ENCODE measurements at places on chromosomes 3 and 15.

DNA sequence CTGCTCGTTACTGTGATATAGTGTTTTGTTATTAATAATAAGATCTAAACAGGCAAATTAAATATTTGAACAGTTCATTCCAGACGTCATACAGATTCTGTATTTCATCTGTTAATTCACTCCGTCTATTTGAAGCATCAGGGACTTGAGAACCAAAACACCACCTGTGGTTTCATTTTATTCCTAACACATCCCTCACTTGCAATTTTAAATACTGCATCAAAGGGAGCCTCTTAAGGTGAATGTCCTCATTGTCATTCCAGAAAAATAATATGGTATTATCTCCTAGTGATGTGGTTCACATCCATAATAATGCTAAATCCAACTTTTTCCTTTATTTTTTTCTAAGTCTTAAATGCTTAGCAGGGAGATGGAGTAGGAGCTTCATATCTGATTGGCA, 1390.9 kb upstream of the CADM2 start:
- no peak for DNase-seq

DNA sequence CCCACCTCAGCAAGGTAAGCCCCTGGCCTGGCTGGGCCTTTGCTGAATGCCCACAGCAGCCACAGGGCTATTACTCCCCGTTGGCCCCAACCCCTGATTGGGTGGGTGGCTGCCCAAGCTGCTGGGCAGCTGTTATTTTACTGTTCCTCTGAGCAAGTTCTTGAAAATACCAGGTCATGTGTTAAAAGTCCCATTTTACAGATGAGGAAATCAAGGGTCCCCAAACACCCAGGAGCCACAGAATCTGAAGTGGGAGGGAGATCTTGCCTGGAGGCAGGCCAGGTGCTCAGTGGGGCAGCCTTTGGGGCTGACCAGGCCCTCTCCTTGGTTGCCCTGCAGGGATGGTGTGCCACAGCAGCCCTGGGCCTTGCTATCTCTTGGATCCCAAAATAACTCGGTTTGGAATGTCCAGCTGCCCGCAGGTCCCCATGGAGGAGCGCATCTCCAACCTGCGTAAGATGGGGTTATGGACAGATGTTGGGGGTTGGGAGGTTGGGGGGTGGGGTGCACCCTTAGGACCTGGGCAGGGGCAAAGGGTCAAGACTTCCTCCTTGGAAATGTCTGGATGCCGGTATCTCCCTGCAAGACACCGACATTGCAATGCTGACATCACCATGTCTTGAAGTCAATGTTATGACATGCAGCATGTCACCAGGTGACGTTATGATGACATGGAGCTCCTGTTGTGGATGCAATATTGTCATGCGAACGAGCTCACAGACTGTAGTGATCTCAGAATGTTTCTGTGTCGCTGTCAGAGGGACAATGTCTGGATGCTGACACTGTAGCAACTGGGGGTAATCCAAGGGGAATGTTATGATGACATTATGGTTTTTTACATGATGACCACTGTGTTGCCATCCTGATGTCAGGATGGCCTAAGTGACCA, 13.3 kb upstream of the CSPG4 start:
- DNase-seq, result no peak

GRCh38 chr3:36219398-36219797, 160.9 kb upstream of the STAC start:
- no peak for DNase-seq

- DNase-seq, result no peak
Measured at GRCh38 chr15:60546744-60547143, 67.8 kb upstream of the ICE2 start.

GRCh38 chr3:151327571-151328198, 1.7 kb downstream of the P2RY13 start:
- no peak for DNase-seq

- DNase-seq, result no peak
Measured at GRCh38 chr3:102444101-102444500, 9.3 kb downstream of the ZPLD1 start.

GRCh38 chr3:130414457-130414856, 69.0 kb downstream of the COL6A5 start:
- DNase-seq, result no peak

- DNase-seq, result no peak
Measured at GRCh38 chr15:38507570-38507969, 53.6 kb downstream of the FAM98B start.

- DNase-seq, result no peak
Measured at GRCh38 chr3:186525369-186526255, 18.6 kb downstream of the CRYGS start.
